Foreskin fibroblast (primary cell): ENCODE measurements at places on chromosomes 12 and 14.
A peak's percentile ranks its signal among the peaks of the same experiment; 100 is the strongest.

DNA sequence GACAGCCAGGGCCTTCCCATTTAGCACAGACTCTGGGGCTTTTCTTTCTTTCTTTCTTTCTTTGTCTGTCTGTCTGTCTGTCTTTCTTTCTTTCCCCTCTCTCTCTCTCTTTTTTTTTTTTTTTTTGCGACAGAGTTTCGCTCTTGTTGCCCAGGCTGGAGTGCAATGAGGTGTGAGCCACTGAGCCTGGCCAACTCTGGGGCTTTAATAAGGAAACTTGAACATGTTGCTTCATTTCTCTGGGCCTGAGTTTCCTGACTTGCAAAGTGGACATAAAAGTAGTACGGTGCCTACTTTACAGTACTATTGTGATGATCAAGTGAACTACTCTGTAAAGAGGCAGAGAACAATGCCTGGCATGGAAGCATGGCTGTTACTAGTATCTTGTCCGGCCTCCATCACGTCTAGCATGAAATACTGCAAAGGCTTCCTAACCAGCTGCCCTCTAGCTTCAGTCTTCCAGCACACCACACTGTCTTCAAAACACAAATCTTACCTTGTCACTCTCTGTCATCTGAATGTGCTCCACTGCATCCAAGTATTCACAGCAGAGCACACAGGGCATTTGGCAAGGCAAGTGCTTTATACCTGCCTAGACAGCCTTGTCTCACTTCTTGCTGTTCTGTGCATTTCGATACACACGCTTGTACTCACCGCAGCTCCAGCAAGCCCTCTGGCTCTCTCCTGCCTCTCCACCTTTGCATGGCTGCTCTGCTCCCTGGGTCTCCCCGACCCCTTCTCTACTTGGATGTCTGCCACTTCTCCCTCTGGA lies 96.7 kb downstream of the IRF2BPL start:
- DNase-seq: no peak

GRCh38 chr14:26917086-26917485 lies 319.3 kb upstream of the NOVA1 start:
- DNase-seq: peak; percentile 9

DNA sequence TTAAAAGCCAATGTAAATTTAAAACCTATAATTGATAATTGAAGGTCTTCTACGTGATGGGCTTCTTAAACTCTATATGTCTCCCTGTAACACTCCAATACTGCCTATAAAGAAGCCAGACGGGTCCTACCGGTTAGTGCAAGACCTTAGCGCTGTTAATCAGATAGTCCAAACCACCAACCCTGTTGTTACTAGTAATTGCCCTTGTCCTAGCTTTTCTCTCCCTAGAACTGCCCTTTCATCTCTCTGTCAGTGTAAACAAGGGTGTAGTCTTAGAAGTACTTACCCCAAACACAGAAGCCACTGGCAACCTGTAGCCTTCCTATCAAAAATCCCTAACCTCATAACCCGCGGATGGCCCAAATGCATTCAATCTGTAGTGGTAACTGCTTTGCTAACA lies 243.0 kb upstream of the DIO3 start:
- DNase-seq: no peak

DNA sequence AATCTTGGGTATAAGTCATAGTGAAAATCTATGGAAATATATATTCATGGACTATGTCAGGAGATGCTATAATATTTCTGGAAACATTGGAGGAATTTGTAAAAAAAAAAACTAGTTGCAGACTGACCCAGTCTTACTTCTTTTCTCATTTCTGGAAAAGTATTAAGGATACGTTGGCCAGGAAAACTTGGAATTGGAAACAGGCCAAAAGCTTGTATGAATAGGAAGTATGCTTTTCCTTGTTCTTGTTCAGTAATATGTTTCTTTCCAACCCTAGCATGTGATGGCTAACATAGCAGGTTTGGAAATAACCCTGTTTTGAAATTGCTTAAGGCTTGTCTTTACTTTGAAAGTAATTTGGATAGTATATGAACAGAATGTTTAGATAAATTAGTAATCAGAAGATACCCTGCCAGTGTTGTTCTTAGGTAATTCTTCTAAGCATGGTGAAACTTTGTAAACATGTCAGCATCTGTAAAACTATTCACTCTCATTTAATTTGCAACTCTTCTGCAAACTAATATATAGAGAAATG lies 316.2 kb downstream of the NPAS3 start:
- no peak for DNase-seq

- peak; percentile 38 for DNase-seq
These were observed 5.1 kb upstream of the OAS2 start for GRCh38 chr12:112973011-112973735.

- DNase-seq: no peak
These were observed 1.4 kb downstream of the MYBPC1 start for GRCh38 chr12:101596172-101596571.

- DNase-seq: no peak
These were observed 965 bp upstream of the NOS1 start for GRCh38 chr12:117362391-117362790.

DNA sequence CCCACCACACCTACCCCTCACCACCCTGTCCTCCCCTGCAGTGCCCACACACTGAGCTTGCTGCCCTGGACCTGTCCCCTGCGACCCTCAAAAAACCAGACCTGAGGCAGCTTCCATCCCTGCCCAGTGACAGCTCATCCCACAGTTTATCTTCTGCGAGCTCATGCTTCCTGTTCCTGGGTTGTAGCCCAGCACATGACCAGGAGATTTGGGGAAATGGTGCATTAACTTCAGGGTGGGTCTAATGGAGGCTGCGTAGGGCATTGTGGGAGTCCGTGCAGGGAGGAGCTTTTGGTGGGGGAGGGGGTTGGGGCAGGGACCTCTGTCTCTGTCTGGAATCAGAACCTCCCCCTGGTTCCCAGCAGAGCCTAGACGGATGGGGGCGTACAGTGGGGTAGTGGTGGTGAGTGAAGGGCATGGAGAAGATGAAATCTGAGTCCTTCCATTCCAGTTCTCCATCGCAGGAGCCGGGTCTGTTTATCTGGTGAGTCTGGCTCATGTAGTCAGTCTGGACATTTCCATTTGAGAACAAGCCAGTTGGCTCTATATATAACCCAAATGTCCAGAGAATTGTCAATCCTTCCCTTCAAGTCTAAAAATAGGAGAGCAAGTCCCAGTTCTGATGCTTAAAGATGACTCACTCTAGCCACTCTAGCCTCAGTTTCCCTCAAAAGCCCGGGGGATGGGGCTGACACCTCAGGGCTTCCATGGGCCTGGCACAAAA lies 270.9 kb downstream of the CACNA1C start:
- DNase-seq: no peak

- peak; percentile 16 for DNase-seq
These were observed 9.8 kb upstream of the PARP11 start for GRCh38 chr12:3882896-3883564.

- no peak for DNase-seq
These were observed 38.4 kb upstream of the BCL2L14 start for GRCh38 chr12:12032260-12032791.

DNA sequence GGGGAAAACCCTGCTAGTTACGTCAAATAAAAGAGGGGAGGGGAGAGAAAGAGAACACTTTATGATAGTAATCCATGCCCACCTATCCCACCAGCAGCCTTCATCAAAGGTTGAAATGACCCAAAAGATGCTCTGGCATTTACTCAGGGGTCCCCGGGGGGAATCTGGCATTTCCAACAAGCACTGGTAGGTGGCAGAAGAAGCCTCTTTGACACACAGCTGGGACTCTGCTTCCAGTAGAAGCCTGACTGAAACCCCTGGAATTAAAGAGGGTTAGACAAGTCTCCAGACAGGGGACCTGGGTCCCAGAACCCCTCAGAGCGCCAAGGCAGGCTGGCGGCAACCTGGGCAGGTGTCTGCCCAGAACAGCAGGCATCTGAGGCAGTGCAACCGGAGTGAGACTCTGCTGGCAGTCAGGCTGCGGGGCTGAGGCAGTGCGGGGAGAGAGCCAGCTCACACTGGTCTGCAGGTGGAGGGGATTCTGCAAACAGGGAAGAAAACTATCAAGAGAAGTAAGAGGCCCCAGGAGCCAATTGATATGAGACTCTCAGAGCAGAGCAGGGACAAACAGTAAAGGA lies 85.0 kb upstream of the CAPRIN2 start:
- DNase-seq: no peak

GRCh38 chr14:104735830-104736642 lies 12.0 kb downstream of the ADSS1 start:
- peak; percentile 95 for DNase-seq

DNA sequence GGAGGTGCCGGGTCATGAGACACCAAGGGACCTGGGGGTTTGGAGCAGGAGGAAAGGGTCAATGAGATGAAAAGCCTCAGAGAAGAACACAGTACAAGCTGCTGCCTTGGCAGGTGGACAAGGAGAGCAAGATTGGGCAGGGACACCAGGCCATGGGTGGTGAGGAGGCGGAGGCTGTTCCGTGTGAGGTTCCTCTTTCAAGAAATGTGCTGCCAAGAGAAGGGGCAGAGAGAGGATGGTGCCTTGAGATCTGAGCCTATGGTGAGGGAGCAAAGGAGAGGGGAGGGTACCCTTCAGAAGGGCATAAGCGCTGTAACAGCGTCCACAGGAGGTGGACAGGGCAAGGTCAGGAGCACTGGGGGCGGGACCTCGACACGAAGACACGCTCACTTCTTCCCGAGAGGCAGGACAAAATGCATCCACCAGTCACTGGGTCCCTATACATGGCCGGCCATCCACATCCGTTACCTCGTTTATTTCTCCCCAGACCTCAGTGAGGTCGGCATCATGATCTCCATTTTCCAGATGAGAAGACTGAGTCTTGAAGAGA lies 100.2 kb downstream of the B4GALNT3 start:
- no peak for DNase-seq

GRCh38 chr12:118033323-118033722 lies 16.8 kb downstream of the RFC5 start:
- no peak for DNase-seq

DNA sequence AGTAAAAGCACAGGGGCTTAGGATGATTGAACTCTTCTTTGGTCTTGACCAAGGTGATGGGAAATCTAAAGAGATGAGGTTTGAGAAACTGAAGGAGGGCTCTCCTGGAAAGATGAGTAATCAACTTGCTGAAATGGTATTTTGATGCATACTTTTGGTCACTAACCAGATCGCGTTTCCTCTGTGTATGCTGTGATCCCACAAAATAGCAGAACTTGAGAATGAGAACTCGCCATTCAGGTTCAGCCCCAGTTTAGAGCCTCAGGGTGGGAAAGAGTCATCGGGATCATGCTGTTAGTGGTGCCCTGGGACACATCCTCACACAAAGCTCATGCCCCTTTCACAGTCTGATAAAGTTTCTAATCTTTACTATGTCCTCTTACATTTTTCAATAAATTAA lies 488.8 kb downstream of the ETNK1 start:
- DNase-seq: no peak

- no peak for DNase-seq
These were observed 128.9 kb upstream of the RTL1 start for GRCh38 chr14:101032433-101032832.
